ENCODE measurements at places on chromosomes 13 and 19.

GRCh38 chr13:99385940-99386339 is 78.7 kb upstream of the GPR183 start:
- DNase-seq, result no peak

- DNase-seq, result no peak
These were observed 22.7 kb upstream of the LRCH1 start for GRCh38 chr13:46530084-46530935.

- DNase-seq, result no peak
These were observed 33.9 kb downstream of the SPATA13 start for GRCh38 chr13:24194447-24194846.

DNA sequence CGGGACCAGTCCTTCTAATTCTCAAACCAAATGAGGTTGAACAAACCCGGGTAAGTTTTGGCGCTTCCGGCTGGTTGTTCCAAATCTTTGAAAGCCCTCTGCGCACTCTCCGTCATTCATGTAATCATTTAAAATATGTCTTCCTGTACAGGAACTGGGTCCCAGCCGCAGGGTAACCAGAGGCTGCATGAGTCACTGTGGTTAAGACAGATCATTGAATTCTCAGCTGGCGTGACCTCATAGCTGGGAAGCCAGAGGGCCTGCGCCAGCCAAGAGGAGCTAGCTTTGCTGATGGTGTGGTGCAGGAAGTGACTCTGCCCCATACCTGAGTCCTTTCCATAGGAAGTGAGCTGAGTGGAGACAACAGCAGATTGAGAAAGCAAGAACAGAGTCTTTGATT is 135.2 kb downstream of the TSHZ3 start:
- peak; percentile 96 for DNase-seq

DNA sequence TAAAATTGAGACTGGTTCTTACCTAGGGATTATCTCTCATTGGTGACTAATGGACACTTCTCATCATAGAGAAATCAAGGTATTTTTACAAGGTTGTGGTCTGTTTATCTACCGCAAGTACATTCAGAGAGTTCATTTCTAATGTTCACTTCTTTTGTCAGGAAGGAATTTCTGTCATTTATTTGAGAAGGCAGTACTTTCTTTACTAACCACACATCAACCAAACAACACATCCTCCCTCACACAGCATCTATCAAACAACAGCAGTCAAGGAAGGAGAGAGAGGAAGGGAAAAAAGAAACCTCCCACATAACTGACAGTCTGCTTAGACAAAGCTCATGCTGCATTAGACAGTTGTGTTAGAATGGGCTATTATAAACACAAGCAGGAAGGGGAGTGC is 182.3 kb upstream of the KLF12 start:
- DNase-seq, result peak; percentile 59

DNA sequence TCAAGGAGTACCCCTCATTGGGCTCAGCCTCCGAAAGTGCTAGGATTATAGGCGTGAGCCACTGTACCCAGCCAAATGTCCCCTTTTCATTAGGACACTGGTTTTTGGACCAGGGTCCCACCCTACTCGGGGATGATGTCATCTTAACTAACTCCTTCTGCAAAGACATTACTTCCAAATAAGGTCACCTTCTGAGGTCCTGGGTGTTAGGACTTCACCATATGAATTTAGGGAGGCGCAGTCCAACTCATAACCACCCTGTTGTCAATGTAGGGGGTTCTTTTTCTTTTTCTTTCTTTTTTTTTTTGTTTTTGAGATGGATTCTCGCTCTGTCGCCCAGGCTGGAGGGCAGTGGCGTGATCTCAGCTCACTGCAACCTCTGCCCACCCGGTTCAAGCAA is 32.7 kb upstream of the NFIC start:
- no peak for DNase-seq

GRCh38 chr19:49014123-49014869 is 2.6 kb downstream of the LHB start:
- no peak for DNase-seq
